ENCODE measurements at places on chromosomes 12 and 14.

DNA sequence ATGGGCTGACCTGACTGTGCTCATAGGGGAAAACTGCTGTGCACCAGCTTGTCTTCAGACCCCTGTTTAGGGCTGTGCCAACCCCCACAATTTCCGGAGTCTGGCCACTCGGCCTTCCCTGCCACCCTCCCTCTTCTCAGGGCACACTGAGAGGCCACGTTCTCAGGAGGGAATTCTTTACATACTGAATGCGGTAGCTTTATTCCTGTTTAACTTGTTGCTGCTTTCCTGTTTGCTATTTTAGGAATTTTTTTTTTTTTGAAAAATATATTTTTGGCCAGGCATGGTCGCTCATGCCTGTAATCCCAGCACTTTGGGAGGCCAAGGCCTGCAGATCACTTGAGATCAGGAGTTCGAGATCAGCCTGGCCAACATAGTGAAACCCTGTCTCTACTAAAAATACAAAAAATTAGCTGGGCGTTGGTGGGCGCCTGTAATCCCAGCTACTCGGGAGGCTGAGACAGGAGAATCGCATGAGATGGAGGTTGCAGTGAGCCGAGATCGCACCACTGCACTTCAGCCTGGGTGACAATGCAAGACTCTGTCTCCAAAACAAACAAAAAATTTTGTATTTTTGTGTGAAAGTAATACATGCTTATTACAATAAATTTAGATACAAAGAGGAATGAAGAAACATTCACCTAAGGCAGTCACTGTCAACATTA is 39.5 kb downstream of the TPCN1 start:
- DNase-seq: no peak

GRCh38 chr14:59214702-59215302 is 26.3 kb downstream of the DAAM1 start:
- DNase-seq: no peak

DNA sequence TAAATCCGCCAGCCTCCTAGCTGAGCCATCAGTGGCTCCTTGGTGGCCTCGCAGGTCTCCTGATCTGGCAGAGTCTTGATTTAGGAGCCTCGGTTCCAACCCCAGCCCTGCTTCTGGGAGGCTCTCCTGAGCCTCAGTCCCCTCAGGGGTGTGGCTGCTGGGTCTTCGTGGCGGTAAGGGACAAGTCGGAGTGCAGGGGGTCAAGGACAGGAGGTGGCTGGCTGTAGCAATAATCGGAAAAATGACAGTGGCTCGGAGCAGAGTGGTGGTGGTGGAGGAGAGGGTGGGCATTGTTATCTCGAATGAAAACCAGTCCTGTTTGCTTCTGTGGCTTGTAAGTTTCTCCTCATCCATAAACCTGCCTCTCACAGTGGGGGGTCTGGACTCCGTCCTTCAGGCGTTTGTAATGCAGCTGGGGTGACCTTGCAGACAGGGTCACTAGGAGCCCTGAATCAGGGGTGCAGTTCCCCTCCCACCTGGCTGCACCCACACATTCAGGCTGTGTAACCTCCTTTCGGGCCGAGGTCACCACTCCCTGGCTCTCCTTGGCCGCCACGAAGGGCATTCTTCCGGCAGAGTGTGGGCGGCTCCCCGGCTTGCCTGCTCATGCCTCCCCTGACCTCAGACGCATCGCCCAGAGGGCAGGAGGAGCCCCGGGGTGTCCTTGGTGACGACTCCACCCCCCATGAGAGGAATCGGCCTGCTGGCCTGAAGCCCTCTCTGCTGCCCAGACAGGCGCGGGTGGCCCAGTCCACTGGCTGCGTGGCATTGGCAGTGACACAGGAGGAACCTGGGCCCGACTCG is 8.1 kb downstream of the BCL7A start:
- DNase-seq: no peak

GRCh38 chr14:69002069-69002468 is 23.0 kb upstream of the ACTN1 start:
- peak; percentile 31 for DNase-seq

DNA sequence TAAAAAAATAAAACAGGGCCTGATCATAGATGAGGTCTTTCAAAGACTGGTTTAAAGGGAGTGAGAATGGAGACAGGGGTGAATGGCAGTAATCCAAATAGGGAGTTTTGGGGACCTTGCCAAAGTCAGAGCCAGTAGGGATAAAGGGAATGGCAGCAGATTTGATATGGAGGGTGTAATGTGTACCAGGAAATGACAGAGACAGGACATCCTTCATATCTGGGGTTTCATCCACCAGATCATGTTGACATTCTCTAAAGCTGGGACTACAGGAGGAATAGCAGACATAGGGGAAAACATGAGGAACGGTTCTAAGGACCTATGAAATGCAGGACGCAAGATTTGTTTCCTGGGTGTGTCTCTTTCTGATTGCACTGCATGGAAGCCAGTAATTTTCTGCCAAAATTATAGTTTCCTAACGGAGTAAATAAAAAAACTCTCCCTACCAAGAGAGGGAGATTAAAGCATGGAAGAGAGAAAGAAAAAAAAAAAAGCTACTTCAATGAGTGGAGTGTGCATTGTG is 169.9 kb downstream of the PRKD1 start:
- DNase-seq: no peak

GRCh38 chr14:61568572-61569011 is 126.7 kb upstream of the HIF1A start:
- no peak for DNase-seq

DNA sequence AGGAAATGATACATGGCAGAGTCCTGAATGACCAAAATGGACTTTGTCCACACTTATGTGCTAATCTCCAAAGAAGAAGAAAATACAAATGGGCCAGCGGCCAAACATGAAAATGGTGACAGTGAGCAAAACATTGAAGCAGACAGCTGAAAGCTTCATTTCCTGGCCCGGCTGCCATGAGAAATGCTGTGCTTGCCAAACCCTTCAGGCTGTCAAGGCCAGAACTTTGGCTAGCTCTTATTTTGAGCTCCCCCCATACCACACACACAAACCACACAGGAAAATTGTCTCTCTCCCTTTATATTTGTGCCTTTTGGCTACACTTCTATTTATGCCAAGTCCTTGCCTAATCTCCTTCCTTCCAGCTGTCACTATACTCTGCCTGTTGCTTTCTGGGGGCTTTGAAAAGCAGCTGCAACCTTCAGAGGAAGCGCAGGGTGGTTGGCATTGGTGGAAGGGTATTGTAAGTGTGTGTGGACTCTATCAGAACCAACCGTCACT is 323.8 kb downstream of the RAD51B start:
- peak; percentile 95 for DNase-seq

- DNase-seq: peak; percentile 43
Measured at GRCh38 chr14:95993768-95994592, 45.2 kb upstream of the C14orf132 start.

DNA sequence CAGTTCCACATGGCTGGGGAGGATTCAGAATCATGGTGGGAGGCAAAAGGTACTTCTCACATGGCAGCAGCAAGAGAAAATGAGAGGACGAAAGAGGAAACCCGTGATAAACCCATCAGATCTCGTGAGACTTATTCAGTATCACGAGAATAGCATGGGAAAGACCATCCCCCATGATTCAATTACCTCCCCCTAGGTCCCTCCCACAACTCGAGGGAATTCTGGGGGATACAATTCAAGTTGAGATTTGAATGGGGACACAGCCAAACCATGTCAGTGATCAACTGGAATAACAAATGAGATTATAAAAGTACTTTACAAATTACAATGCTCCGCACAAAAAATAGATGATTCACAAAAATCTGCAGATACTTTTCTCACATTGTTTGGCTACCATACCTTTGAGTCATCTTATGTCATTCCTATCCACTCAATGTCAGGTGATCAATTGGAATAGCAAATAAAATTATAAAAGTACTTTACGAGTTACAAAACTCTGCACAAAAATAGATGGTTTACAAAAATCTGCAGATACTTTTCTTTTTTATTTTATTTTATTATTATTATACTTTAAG is 338.9 kb downstream of the C12orf50 start:
- peak; percentile 65 for DNase-seq

GRCh38 chr14:62006116-62006731 is 244.0 kb downstream of the SNAPC1 start:
- no peak for DNase-seq

DNA sequence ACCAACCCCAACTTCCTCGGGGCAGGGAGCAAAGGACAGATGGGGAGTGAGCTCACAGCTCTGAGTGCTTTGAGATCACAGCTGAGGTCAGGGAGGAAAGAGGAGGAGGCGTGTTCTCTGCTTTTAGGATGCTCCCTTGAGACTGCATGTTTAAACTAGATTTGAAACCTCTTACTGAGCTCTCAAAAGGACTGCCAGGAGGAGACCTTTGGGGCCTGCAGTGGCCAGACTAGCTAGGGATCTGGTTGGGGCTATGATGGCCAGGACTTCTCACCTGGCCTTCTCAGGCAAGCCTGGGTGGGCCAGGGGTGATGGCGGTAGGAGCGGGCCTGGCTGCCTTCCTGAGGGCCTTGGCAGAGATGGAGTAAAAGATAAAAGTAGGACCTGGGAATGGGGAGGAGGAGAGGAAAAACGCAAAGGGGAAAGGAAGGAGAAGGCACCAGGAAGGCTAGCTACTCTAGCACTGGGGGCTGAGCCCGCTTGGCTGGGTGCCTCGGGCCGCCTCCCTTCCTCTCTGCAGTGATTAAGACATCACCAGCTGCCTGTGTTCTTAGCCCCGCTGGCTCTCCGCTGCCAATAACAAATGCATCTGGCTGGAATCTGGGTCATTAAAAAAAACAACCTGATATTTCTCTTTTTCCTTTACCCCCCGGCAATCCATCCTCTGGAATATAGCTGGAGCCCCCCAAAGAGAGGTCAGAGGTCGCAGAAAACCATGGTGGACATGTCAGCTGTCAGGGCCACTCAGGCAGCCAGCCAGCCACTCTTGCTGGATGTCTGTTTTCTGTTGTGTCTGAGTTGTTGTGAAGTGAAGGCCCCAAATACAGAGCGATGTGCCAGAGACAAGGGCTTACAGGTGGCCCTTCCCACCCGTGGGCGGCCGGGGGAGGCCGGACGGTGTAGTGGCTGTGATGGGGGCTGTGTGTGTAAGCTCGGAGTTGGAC is 141.3 kb downstream of the TSPAN9 start:
- DNase-seq: peak; percentile 90

DNA sequence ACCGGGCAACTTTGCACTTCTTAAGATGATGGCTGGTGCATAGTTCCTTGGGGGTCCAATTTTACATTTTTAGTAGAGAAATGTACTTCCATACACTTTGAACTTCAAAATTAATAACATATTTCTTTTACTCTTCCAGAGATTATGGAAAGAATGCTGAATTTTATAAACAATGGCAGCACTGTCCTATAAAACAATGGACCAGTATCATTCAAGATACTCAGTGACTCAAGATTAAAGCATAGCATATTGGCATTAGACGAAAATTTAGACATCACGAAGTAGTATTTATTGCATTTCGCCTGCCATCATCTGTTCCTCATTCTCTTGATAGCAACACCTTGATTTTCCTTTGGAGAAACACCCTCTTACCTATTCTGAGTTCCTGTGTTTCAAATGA is 118.3 kb upstream of the ATF7IP start:
- DNase-seq: no peak

DNA sequence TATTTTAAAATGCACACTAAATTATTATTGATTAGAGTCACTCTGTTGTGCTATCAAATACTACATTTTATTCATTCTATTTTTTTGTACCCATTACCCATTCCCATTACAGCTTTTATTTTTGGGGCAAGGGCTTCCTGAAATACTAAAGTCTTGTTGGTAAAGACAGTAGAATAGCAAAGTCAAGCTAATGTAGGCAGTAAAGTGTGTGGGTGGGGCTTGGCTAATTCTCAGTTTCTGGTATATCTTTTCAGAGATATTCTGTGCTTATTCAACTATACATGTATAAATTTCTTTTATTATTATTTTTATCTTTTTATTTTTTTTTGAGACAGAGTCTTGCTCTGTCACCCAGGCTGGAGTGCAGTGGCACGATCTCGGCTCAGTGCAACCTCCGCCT is 22.3 kb upstream of the PHC1 start:
- DNase-seq: no peak

DNA sequence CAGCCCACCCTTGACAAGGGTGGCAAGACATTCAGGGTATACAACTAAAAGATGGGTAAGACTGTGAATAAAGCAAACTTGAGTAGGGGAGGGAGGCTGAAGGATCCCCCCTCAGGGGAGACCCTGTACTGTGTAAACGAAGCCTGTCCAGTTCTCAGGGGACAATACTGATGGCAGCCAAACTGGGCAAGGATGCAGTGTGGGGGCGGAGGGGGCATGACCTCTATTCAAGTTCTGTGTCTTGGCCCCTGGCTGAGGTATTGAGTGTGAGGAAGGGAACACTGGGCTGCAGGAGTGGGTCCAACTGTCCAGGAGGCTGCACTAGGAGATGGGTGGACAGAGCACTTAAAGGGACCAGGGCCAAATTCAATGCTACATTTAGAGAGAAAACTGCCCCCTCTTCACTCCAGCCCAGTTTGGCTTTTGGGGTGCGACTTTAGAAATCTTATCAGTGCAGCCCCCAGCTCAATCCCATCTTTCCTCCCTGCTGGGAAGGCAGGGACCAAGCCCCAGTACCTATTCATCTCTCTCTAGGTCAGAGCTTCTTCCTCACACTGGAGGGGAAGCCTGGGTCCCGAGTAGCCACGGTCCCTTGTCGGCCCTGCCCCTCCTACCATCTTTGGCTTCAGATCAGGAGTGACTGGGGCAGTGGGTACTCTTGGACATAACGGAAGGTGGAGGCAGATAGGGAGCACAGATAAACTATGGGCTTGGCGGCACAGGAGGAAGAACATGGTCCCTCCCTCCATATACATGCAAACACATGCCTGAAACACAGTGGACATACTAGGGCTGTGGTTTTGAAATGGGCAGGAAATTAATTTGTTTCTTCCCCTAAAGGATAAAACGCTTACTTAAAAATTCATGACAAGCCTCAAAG is 11.8 kb downstream of the SLC39A5 start:
- no peak for DNase-seq

- no peak for DNase-seq
Measured at GRCh38 chr14:103070971-103071542, 13.0 kb upstream of the LBHD2 start.

DNA sequence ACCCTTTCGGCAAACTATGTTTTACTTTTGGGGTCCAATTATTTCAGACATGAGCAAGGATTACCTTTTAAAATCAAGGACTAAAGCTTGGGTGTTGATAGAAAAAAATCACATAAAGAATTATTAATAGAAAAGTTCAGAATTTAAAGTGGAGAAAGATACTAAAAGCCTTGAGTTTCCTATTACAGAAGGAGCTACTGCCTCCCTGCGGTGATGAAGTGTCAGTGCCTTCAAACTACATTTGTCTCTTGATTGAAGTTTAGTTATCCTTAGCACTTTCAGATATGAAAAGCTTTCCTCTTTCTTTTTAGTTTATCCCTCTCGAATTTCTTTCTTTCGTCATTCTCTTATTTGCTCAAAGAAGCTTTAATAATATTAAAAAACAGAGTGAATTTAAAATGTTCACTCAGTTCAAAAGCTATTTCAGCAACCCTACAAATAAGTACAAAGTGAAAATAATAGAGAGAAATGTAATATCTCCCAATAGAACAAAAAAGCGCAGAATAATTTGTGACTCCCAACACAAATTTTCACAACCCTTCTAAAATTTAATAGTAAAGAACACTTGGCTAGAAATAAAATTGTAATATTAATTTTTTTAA is 87.6 kb downstream of the SEC23A start:
- peak; percentile 71 for DNase-seq
